ENCODE measurements at places on chromosomes 3 and 15.

DNA sequence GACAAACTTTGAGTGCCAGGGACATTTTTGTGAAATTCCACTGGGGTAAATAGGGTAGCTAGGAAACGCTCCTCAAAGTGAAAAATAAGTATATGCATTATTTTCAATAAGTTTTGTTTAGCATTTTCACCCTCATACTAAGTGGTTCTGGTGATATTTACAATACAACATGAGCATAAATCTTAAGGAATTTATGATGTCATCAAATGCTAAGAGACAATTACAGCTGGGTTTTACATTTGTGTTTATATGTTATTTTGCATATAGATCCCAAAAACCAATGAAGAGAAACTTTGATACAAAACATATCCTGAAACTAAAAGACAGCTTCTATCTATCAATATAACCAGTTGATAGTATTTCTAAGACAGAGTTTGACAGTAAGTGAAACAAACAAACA is 323.1 kb downstream of the ZBTB20 start:
- ATAC-seq, result no peak

GRCh38 chr3:12986986-12987385 is 86.2 kb downstream of the IQSEC1 start:
- no peak for ATAC-seq

GRCh38 chr15:90570643-90571042 is 40.9 kb downstream of the CRTC3 start:
- no peak for ATAC-seq

DNA sequence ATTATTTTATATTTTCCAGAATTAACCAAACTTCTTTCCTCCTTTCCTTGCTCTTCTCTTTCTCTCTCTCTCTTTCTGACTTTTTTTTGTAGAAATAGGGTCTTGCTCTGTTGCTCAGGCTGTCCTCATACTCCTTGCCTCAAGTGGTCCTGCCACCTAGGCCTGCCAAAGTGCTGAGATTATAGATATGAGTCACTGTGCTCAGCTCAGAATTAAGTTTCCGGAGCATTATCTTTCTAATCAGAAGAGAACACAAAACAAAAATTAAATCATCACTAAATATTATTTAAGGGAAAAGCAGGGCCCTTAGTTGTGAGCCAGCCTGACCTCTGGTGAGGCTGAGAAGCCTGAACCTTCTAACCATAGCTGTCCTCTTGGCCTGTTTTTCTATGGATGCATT is 168.2 kb downstream of the SOX2 start:
- no peak for ATAC-seq

Measured in activated CD4-positive, CD25-positive, alpha-beta regulatory T cell treated with anti-CD3 and anti-CD28 coated beads, Interleukin-2, amount 50 U/mL, for 24 hours (primary cell).